ENCODE measurements at places on chromosomes 6 and 20.

- no peak for DNase-seq
Measured at GRCh38 chr6:149373511-149373910, 26.6 kb upstream of the SUMO4 start.

DNA sequence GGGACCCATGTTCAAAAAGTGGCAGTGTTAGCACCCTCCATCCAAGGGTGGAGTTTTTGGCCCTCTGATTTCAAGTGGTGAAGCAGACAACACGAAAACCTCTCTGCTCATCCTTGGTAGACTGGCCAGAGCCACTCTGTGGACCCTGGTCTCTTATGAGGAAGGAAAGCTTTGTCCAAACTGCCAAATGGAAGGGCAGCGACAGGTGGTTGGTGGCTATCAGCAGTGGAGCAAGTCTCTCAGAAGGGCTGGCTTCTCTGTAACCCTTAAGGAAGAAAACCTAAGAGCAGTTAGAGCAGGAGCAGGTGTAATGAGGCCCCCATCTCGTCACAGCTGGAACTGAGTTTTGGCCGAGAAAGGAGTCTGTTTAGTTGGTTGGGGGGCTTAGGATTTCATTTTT lies 155.8 kb downstream of the SLC16A10 start:
- no peak for DNase-seq

GRCh38 chr20:38242848-38243708 lies 17.5 kb downstream of the KIAA1755 start:
- DNase-seq = no peak

GRCh38 chr20:32945710-32946221 lies 58.5 kb downstream of the SUN5 start:
- no peak for DNase-seq

GRCh38 chr20:50848846-50849673 lies 54.2 kb downstream of the BCAS4 start:
- no peak for DNase-seq

- DNase-seq = no peak
Measured at GRCh38 chr6:53398247-53399026, 49.7 kb upstream of the ELOVL5 start.

- no peak for DNase-seq
Measured at GRCh38 chr20:34268851-34269636, 27.8 kb downstream of the ASIP start.

DNA sequence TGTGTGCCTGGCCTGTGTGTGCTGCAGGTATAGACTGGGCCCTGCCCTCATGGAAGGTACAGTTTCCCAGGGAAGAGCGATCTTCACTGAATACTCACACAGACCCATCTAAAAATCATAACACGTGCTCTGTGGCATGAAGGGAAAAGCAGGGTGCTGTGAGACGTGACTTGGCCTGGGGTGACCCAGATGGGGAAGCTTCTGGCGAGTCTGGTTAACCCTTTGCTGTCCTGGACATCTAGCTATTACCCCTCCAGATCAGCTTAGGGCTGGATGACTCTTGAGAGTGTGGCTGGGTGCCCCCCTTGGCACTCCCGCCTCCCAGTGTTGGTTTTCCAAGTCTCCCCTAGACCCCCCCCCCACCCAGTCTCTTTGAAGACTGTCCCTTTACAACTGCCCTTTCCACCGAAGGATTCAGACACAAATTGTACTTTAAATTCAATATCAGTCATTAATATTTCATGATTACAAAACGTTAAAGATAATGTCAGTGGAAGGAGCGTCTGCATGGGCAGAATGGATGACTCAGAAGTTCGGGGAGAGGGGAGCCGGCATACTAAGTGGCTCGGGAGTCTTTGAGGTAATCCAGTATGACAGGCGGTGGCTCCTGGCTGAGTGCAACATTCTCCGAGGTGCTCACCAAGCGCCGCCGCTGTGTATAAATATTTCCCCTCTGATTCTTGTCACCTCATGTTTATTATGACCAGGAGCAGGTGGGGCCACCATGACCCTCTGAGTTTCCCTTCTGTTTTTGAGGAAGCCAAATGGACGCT lies 77.3 kb downstream of the CD40 start:
- no peak for DNase-seq

DNA sequence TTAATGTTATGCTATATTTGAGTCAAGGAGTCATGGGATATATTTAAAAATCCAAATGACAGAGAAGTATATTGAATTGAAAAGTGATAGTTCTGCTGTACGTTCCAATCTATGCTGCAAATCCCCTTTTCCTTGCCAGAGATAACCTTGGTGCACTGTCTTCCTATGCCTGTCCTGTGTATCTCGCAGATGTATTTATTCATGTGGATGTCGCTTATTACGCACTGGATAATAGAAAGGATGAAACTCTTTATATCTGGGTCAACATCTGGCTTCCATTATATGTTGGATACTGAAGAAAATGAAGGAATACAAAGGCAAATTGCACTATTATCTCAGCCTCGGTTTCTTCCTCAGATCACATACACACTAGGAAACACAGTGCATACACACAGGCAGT lies 331.3 kb downstream of the BCKDHB start:
- no peak for DNase-seq

DNA sequence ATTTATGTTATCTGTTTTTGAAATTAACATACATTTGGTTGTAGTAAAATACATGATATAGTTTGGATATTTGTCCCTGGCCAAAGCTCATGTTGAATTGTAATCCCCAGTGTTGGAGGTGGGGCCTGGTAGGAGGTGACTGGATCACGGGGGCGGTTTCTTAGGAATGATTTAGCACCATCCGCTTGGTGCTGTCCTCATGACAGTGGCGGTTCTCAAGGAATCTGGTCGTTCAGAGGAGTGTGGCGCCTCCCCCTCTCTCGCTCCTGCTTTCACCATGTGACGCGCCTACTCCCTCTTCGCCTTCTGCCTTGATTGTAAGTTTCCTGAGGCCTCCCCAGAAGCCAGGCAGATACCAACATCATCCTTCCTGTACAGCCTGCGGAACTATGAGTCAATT lies 29.0 kb downstream of the CTCFL start:
- DNase-seq = no peak

DNA sequence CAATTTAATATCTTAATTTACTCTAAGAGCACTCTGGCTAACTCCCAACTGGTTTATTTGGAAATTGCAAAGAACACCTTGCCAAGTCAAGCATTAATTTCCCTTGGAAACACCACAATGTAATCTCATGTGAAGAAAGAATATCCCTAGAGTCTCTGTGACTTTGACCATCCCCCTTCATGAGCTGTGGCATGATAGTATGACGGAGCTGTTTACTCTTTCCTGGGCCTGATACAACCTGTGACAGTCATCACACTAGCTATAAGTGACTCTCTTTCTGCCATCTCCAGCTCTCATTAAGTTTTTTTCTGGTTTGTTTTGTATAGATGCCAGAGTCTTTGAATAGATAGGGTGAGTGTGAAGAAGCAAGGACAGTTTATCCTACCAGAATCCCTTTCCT lies 470.3 kb upstream of the JARID2 start:
- DNase-seq = no peak

DNA sequence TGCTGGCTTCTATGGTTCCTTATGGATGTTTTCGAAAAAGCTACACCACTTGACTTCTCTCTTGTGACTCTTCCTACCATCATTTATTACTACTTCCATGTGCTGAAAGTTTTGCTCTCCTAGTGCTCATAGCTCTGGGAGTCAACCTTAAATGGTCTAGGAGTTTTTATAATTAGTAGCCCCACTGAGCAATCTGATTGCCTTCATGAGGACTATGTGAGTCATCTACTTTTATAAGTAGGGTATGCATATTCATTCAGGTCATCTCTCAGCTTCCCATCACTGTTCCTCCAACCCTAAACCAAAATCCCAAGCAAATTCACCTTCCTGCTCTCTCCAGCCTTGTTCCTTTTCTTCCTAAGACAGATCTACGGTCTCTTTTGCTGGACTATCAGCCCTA lies 17.4 kb upstream of the FAXC start:
- no peak for DNase-seq

- no peak for DNase-seq
Measured at GRCh38 chr6:168602576-168602975, 161.6 kb downstream of the SMOC2 start.

GRCh38 chr6:72856801-72857200 lies 234.9 kb downstream of the KCNQ5 start:
- no peak for DNase-seq

- DNase-seq = no peak
Measured at GRCh38 chr20:57561356-57562279, 708 bp downstream of the PCK1 start.

DNA sequence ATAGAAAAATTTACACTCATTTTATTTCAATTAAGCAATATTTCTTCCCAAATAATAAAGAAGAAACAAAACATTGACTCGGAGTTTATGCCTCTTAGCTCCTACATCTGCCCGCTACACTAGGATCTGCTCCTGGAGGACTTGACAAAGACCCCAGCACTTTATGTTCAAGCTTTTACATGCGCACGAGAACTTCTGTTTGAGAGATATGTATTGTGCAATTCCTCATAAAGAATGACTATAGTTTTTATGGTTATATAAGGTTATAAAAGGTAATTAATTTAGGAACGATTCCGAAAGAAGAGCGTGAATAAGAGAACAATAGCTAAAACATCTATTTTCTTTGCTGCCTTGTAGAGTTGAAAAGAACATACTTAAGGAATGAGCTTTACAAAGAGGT lies 12.4 kb upstream of the RALY start:
- no peak for DNase-seq

DNA sequence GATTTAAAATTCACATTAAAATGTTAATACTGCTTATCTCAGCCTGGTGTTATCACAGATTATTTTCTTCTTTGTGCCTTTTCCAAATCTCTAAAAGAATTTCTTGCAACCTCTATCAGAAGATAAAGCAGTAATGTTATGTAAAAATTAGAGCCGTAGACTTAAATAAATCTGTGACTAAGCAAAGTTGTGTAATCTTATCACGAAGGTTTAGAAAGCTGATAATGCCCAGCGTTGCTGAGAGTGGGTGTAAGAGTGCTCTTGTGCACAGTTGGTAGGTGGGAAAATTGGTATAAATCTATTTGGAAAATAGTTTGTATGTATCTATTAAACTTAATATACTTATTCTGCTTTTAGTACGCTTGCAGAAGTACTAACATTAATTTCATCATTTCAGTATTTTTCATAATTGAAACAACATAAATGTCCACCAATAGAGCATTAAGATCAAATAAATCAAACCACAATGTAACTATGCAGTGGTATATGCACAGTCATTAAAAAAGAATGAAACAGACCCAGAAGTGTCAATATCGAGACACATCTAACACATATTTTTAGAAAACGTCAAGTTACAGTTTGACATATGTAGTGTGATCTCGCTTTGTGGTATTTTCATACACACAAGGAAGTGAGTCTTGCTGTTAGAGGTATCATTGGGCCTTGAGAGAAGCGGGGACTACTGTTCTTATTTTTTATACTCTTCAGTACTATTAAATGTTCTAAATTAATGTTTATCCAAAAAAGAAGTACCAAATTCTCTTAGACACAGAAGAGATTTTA lies 54.4 kb upstream of the PBOV1 start:
- no peak for DNase-seq

DNA sequence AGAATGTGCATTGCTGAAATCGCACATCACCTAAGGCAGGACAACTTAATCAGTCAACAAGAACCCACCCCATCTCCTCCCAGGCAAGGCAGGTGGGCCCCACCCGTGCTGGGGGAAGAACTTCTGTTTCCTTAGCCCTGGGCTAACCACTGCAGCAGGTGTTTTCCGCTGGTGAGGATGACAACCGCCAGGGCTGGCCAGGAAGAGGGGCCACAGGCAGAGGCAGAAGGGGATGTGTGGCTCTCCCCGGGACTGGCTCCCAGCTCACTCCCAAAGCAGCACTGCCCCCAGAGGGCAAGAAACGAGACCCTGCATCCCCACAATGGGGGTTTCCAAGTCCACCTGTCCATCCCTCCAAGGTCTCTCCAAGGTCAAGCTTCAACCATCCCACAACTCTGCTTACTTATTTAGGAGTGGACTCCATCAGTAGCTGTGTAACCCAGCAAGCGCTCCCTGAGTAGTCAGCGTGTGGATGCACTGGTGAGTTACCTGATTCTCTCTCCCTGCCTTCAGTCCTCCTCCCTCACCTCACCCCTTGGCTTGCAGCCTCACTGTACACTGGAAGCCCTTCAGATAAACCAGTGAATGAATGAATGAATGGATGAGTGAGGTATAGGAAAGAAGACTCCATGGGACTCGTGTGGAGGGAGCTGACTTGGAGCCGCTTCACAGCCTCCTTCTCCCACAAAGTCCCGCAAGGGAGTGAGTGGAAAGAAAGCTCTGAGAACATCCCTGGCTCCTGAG lies 168.2 kb upstream of the CST7 start:
- DNase-seq = no peak

GRCh38 chr6:92473056-92473455 lies 946.3 kb downstream of the EPHA7 start:
- DNase-seq = no peak

DNA sequence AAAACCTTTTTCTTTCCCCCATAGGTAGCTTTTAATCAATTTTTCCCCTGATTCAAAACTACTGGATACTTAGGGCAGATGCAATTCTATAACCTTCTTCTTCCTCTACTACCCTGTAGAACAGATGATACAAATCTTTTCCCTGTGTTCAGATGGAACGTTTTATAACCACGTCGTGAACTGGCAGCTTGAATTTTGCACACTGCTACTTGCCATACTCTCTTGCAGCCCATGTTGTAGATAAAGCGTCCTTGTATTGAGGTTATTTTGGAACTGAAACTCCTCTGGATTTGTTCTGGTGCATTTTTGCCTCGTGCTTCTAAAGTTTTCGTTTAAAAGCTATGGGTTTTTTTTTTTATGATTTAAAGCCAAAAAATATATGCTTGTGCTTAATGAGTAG lies 440.2 kb downstream of the RFPL4B start:
- DNase-seq = no peak

- DNase-seq = no peak
Measured at GRCh38 chr6:159646116-159646515, 46.9 kb downstream of the SOD2 start.

DNA sequence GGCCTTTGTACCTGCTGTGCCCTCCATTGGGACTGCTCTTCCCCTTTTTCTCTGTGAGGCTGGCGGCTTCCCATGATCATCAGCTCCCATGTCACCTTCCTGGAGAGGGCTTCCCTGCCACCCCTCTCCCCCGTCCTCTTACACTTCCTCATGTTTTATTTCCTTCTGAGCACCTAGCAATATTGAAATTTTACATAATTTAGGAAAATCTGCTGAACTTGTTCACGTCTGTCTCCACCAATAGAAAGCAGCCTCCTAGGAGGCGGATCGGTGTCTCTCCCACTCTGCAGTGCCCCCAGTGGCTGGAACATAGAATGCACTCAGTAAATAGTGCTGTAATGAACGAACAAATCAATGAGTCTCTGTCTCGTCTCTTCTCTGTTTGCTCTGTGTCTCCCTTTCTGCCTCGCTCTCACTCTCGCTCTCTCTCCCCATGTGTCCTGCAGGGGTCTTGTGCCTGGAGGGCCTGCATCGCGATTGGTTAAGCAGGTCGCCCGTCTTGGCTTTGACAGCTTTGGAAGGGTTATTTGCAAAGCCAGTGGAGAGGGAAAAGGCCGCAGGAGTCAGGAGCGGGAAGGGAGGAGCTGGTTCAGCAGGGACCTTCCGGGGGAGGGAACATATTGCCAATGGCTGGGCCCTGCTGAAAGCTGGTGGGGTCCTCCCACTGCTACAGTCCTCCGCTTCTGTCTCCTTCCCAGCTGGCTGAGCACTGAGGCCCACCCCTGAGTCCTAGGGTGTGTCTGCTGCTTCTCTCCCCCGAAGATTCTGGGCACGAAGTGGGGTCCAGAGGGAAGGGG lies 12.1 kb upstream of the OCSTAMP start:
- no peak for DNase-seq

GRCh38 chr6:36068586-36068985 lies 41.0 kb downstream of the MAPK14 start:
- no peak for DNase-seq

- no peak for DNase-seq
Measured at GRCh38 chr6:286681-287488, 5.4 kb upstream of the DUSP22 start.
